Type B pancreatic cell (in vitro differentiated cells): ENCODE measurements at places on chromosomes 16 and 17.

- H3K27me3 ChIP-seq: no peaks in the 10 kb centered on the region
- H3K4me1 ChIP-seq: peaks cover 28% of the 10 kb centered on the region
- peak; percentile 97 for DNase-seq
- H3K27ac ChIP-seq: peak overlapping the region; percentile 94
- H3K36me3 ChIP-seq: no peaks in the 10 kb centered on the region
- peak overlapping the region; percentile 90 for H3K4me3 ChIP-seq
Observed at GRCh38 chr17:29591737-29592608, 959 bp upstream of the ANKRD13B start.

- no peak for DNase-seq
- peaks cover 46% of the 10 kb centered on the region for H3K36me3 ChIP-seq
- peak overlapping the region; percentile 21 for H3K27ac ChIP-seq
Observed at GRCh38 chr16:56836410-56837230, 28.4 kb upstream of the SLC12A3 start.

DNA sequence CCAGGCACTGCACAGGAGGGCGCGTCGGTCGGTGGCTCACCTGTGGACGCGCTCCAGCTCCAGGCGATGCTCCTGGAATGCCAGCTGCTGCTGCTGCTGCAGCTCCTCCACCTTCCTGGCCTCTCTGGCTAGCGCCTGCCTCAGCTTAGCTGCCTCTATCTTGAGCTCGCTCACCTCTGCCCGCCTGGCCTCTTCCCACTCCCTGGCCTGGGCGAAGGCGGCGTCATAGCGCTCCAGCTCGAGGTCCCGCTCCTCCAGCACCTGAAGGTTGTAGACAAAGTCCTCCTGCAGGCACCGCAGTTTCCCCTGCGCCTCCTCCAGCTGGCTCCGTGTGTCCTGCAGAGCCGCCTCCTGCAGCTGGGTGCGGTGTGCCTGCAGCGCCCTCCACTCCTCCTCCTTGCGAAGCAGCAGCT lies 11.1 kb downstream of the CCDC57 start:
- no peak overlapping the region for H3K4me3 ChIP-seq
- no peak overlapping the region for H3K27ac ChIP-seq
- no peaks in the 10 kb centered on the region for H3K27me3 ChIP-seq
- peaks cover 12% of the 10 kb centered on the region for H3K4me1 ChIP-seq

- H3K4me3 ChIP-seq: no peak overlapping the region
- no peaks in the 10 kb centered on the region for H3K4me1 ChIP-seq
- H3K27me3 ChIP-seq: no peaks in the 10 kb centered on the region
- H3K36me3 ChIP-seq: peaks cover 12% of the 10 kb centered on the region
Observed at GRCh38 chr17:58208344-58208743, 10.7 kb downstream of the MKS1 start.

DNA sequence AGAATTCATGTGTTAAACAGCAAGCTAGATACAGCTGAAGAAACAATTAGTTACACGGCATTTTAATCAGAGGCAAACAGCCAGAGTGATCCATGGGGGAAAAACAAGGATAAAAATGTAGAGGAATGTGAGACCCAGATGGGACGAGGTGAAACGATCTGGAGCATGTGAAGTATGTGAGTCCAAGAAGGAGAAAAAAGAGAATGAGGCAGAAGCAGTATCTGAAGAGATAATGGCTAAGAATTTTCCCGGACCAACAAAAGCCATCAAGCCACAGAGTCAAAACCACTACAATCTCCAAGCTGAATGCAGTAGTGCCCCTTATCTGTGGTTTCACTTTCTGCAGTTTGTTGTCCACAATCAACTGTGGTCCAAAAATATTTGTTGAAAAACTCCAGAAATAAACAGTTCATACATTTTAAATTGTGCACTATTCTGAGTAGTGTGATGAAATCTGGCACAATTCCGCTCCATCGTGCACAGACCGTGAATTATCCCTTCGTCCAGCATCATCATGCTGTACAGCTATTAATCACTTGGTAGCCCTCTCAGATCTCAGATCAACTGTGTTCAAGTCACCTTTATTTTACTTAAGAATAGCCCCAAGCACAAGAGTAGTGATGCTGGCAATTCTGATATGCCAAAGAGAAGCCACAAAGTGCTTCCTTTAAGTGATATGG lies 18.8 kb downstream of the MYH10 start:
- peaks cover 65% of the 10 kb centered on the region for H3K36me3 ChIP-seq
- H3K27me3 ChIP-seq: no peaks in the 10 kb centered on the region
- H3K4me3 ChIP-seq: no peak overlapping the region
- peak overlapping the region; percentile 7 for H3K27ac ChIP-seq
- H3K4me1 ChIP-seq: peaks cover 28% of the 10 kb centered on the region
- no peak for DNase-seq

DNA sequence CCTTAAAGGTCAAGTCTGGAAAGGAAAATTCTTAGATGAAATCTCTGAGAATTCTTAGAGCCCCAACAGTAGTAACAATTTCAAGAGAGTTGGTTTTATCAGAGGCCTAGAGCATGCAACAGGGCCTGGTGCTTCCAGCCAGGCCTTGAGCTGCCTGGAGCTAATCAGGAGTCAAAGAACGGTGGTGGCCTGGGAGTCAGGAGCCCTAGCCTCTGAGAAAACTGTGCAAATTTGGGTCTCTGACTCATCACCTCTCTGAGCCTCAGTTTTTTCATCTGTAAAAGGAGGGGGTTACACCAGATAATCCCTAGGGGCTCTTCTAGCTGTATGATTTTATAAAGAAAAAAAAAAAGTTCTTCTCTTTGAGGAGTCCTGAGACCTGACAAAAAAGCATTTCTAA lies 227.3 kb upstream of the RPL38 start:
- no peak overlapping the region for H3K27ac ChIP-seq
- no peak overlapping the region for H3K4me3 ChIP-seq
- H3K4me1 ChIP-seq: peaks cover 7% of the 10 kb centered on the region
- H3K27me3 ChIP-seq: peaks cover 13% of the 10 kb centered on the region
- no peak for DNase-seq
- H3K36me3 ChIP-seq: no peaks in the 10 kb centered on the region

DNA sequence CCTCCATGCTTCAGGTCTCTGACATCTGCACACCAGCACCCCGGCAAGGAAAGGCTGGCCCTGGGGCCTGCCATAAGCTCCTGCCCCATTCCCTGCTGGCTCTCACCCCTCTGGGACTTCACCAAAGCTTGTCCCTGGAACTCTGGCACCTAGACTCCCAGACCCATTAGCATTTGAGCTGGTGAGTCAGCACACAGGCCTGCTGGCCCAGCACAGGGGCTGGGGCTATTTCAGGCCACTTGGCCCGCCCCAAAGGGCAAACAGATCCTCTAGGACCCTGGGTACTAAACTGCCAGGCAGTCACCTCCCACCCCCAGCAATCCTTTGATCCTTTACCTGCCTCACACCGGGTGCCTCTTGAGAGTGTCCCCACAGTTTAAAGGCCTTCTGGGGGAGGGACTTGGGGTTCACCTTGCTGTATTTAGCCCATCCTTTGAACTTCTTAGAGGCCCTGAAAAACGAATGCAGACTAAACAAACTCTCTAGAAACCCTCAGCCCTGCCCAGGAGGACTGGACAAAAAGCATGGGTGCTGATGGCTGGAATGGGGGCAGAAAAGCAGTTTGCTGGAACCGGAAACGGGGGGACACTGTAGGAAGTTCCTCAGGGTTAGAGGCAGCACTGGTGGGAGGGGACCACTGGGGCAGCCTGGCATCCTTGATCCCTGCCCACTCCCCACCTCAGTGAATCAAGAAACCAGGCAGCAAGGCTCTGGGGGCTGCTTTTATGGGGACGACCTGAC lies 3.2 kb upstream of the SAMD14 start:
- peaks cover 20% of the 10 kb centered on the region for H3K4me1 ChIP-seq
- DNase-seq: no peak
- peaks cover 19% of the 10 kb centered on the region for H3K27me3 ChIP-seq
- peaks cover 19% of the 10 kb centered on the region for H3K36me3 ChIP-seq

DNA sequence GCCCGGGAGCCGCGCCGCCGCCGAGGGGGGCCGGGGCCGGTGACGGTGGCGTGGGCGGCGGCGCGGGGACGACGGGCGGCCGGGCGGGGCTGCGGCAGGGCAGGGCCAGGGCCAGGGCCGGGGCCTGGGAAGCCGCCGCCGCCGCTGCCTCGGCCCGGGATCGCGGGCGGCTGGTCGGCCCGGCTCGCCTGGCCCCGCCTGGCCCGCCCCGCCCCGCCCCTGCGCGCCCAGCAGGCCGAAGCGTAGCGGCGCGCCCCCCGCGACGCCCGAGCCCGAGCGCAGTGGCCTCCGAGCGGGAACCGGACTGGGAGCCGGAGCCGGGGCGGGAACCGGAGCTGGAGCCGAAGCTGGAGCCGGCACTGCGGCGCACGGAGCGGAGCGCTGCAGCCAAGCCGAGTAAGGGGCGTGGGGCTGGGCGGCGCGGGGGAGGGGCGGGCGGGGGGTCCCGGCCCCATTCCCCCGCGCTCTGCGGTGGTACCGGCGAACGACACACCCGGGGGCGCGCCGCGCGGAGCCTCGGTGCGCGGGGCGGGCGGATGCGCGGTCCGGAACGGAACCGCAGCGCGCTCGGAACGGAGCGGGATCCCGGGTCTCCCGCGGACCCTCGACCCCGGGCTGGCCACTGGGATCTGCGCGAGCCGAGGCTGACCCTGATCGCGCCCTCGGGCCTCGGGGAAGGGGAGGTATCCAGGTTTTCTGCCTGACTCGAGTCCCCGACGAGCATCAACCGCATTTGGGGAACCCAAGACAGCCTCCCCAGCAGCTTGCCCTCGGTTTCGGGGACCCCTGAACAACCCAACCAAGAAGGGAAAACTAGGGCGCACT lies at the start of gene BEAN1:
Gene BEAN1 (plus strand): TSS at position 260 of the 825 bp plus-strand sequence. CDS start 10,382 bp downstream, outside the sequence.
- no peak for DNase-seq
- peaks cover 89% of the 10 kb centered on the region for H3K27me3 ChIP-seq
- H3K36me3 ChIP-seq: no peaks in the 10 kb centered on the region
- peak within 1 kb of the TSS; percentile 23 for H3K27ac ChIP-seq
- H3K4me1 ChIP-seq: no peaks in the 10 kb centered on the region

- H3K36me3 ChIP-seq: no peaks in the 10 kb centered on the region
- H3K4me1 ChIP-seq: no peaks in the 10 kb centered on the region
- no peak overlapping the region for H3K27ac ChIP-seq
- no peak for DNase-seq
Observed at GRCh38 chr17:54404259-54404658, 496.4 kb upstream of the TOM1L1 start.

DNA sequence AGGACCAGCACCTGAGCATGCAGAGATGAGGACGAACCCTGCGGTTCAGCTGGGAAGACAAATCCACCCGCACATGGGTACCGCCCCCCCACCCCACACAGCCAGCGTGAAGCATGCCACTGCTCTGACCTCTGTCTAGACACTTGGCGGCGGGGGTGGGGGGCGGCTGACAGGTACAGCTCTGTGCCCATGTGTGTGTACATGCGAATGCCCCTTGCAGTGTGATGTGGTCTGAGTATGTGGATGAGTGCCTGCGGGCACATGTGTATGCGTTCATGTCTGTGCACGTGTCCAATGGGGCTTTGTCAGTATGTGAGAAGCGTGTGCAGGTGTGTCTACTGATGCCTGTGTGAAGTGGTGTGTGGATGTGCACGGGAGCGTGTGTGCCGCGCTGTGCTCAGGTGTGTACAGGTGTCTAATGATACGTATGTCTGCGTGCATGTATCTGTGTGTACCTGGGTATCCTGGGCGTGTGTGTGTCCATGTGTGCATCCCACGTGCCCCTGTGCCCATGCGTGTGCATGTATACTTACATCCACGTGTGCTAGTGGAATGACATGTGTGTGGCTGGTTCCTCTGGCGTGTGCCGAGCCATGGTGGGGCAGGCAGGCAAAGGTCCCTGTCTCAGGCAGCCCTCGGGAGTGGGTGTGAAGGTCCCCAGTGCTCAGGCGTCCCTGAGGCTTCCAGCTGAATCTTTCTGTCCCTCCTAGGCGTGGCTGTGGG lies 636 bp upstream of the RAP1GAP2 start:
- DNase-seq: no peak
- H3K4me1 ChIP-seq: peaks cover 3% of the 10 kb centered on the region
- no peaks in the 10 kb centered on the region for H3K36me3 ChIP-seq
- H3K4me3 ChIP-seq: no peak overlapping the region

DNA sequence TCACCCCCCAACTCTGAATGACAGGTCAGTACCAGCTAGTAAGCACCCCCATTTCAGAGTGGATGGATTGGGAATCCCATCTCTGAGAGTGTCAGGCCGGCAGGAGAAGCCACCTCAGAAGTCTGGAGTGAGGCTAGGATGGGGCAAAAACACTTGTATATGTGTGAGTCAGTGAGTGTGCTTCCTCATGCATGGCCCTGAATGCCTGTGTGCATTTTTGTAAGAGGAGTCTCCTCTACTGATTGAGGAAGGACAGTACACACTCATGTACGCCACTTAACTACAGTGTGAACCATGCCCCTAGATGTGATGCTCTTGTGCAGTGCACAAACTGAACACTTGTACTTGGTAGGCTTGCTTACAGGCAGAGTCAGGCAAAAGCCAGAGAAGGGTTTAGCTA lies 22.3 kb upstream of the NAGS start:
- peak overlapping the region; percentile 58 for H3K4me3 ChIP-seq
- no peak overlapping the region for H3K27ac ChIP-seq
- H3K36me3 ChIP-seq: no peaks in the 10 kb centered on the region
- H3K27me3 ChIP-seq: peaks cover 90% of the 10 kb centered on the region
- DNase-seq: no peak

- no peak overlapping the region for H3K4me3 ChIP-seq
- no peak overlapping the region for H3K27ac ChIP-seq
- DNase-seq: no peak
- no peaks in the 10 kb centered on the region for H3K27me3 ChIP-seq
- H3K4me1 ChIP-seq: peaks cover 51% of the 10 kb centered on the region
- H3K36me3 ChIP-seq: peaks cover 9% of the 10 kb centered on the region
Observed at GRCh38 chr16:89350701-89351380, 133.3 kb downstream of the ZNF778 start.

DNA sequence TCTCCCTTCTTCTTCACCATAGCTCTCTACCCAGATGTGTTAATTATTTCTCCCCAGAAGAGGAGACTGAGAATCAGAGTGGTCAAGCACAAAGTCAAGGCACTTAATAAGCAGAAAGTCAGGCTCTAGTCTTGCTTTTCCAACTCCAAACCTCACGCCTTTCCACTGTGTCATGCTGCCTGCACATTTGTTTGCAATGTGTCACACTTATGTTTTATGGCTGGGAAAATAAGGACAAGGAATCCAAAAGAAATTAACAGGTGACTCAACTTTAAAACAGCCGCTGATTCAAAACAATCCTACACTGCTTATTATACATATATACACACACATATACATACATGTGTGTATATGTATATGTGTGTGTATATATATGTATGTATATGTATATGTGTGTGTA lies 255.7 kb upstream of the DYNLRB2 start:
- H3K27ac ChIP-seq: no peak overlapping the region
- H3K4me3 ChIP-seq: no peak overlapping the region
- H3K36me3 ChIP-seq: no peaks in the 10 kb centered on the region
- no peaks in the 10 kb centered on the region for H3K4me1 ChIP-seq
- peaks cover 3% of the 10 kb centered on the region for H3K27me3 ChIP-seq

DNA sequence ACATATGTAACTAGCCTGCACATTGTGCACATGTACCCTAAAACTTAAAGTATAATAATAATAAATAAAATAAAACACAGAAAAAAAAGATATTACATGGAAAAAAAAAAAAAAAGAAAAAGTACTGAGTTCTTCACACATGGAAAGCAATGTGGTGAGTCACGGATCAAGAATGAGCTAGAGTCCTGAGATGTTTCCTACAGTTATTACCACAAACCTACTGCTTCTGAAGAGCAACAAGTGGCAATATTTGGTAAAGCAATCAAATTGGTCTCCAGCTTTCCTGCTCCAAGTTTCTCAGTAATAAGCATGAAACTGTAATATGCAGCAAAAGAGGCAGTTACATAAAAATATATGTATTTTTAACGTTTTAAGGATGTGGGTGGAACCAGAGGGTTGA lies 223.3 kb upstream of the SALL1 start:
- H3K27me3 ChIP-seq: no peaks in the 10 kb centered on the region
- no peak overlapping the region for H3K27ac ChIP-seq
- H3K4me3 ChIP-seq: no peak overlapping the region
- H3K4me1 ChIP-seq: peaks cover 8% of the 10 kb centered on the region
- H3K36me3 ChIP-seq: no peaks in the 10 kb centered on the region
